PC-3 (cell line): ENCODE measurements at places on chromosomes 13 and 19. TPM values are rescaled to one million over a fixed set of nuclear protein-coding genes. Genes with fewer than 3 reads are reported as not detected.

The ATP4A gene
- total RNA-seq = not detected in 2 replicates

DNA sequence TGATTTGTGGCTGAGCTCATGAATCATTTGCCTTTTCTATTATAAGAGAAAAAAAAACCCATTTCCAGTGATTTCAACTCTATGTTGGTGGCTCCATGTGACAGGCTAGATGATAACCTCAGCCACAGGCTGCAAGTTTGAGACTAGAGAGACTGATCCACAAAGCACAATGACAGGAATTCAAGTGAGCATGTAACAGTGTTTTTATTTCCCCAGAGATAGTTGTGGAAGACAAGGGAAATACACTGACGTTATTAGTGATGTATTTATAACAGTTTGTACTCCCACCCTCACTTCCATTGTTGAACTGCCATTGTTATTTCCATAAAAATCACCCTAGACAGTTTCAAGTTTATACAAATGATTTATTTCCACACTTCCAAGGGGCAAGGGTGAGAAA is 27.9 kb upstream of the EDNRB start:
- no peak for DNase-seq
- H3K4me1 ChIP-seq = no peaks in the 10 kb centered on the region
- no peaks in the 10 kb centered on the region for H3K27me3 ChIP-seq
- no peaks in the 10 kb centered on the region for H3K36me3 ChIP-seq
- no peak overlapping the region for H3K27ac ChIP-seq

The ZSWIM4 gene
- total RNA-seq = 8.0 and 11.4 TPM in 2 replicates

DNA sequence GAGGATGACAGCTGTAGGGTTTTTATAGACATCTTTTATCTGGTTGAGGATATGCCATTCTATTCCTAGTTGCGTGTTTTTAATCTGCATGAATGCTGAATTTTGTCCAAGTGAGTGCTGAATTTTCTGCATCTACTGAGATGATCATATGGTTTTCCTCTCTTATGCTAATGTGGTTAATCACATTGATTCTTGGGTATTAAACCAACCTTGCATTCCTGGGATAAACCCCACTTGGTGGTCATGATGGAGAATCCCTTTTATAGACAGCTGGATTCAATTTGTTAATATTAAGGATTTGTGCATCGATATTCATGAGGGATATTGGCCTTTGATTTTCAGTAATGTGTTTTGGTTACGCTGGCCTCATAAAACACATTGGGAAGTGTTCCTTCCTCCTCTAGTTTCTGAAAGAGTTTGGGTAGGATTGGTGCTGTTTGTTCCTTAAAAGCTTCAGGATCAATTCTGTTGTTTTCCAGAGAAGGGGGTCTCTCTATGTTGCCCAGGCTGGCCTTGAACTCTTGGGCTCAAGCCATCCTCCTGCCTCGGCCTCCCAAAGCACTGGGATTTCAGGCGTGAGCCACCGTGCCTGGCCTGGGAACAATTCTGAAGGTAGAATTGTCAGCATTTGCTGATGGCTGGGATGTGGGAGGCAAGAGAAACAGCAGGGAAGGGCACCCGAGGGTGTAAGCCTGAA is 7.3 kb upstream of the LINGO3 start:
- H3K4me1 ChIP-seq = no peaks in the 10 kb centered on the region
- no peak overlapping the region for H3K27ac ChIP-seq
- no peak overlapping the region for H3K4me3 ChIP-seq
- no peak for DNase-seq

- no peak overlapping the region for H3K27ac ChIP-seq
- no peaks in the 10 kb centered on the region for H3K27me3 ChIP-seq
- 0 out of 2 replicates have a peak, but pooled peaks cover 6% of the 10 kb centered on the region for H3K4me1 ChIP-seq
- no peak for DNase-seq
- H3K36me3 ChIP-seq = no peaks in the 10 kb centered on the region
- H3K4me3 ChIP-seq = no peak overlapping the region
Measured at GRCh38 chr19:12481781-12482508, 2.7 kb downstream of the ZNF709 start.

DNA sequence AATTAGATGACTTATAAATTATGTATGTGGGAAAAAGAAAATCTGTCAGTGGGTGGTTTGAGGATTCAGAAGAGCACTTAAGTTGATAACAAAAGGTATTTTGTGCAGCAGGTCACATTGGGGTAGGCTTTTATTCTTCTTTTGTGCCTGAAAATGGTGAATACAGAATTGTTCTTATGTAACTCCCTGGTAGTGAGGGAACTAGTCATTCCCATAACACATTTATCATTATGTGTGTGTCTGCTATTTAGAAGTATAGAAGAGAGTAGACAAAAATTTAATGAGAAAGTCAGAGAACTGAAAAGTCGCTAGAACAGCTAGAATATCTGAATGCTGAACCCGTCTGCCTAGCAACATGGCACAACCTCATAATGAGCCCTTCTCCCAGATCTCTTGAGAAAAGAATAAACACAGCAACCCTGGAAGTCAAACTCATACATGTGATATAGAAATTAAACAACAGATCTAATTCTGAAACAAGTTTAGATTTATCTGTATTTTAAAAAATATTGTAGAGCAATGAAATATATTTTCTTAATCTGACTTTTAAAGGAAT is 111.8 kb upstream of the EDNRB start:
- no peaks in the 10 kb centered on the region for H3K36me3 ChIP-seq
- H3K27ac ChIP-seq = no peak overlapping the region
- no peaks in the 10 kb centered on the region for H3K27me3 ChIP-seq
- no peak for DNase-seq
- no peak overlapping the region for H3K4me3 ChIP-seq
- no peaks in the 10 kb centered on the region for H3K4me1 ChIP-seq
